Mesendoderm (in vitro differentiated cells): ENCODE measurements at places on chromosomes 3 and 15.

GRCh38 chr3:13822042-13822441, 57.8 kb downstream of the WNT7A start:
- H3K4me1 ChIP-seq: peaks cover 2% of the 10 kb centered on the region
- no peak overlapping the region for H3K4me3 ChIP-seq
- no peaks in the 10 kb centered on the region for H3K27me3 ChIP-seq
- H3K36me3 ChIP-seq: no peaks in the 10 kb centered on the region

GRCh38 chr3:44926921-44927320, 49.1 kb downstream of the ZDHHC3 start:
- DNase-seq: no peak
- H3K36me3 ChIP-seq: no peaks in the 10 kb centered on the region
- no peaks in the 10 kb centered on the region for H3K27me3 ChIP-seq
- H3K4me1 ChIP-seq: no peaks in the 10 kb centered on the region

DNA sequence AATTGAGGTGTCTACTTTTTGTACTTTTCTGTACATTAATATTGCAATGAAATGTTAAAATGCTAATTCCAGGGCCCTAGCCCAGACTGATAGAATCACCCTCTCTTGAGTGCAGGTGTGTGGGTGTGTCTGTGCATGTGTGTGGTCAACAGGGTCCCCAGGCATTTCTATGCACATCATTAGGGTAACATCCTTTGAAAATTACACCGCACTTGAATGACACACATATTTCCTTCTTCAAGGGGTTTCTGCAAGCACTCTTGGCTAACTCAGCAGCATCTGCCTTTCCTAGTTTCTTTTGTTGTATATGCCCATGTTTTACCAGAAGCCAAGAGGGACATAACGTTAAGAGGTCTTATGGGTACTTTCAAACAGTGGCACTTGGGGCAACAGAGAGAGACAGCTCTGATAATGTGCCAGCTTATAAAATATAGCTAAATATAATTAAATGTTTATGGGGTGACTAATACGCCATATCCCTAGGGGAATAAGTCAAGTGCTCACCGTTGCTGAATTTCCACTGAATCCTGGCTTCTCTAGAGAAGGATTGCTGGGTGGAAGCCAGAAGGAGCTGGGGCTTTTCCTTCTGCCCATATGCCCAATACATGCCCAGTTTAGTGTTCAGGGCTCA, 54.5 kb upstream of the LRIG1 start:
- H3K36me3 ChIP-seq: no peaks in the 10 kb centered on the region
- peaks cover 2% of the 10 kb centered on the region for H3K4me1 ChIP-seq
- no peaks in the 10 kb centered on the region for H3K27me3 ChIP-seq
- no peak overlapping the region for H3K27ac ChIP-seq

DNA sequence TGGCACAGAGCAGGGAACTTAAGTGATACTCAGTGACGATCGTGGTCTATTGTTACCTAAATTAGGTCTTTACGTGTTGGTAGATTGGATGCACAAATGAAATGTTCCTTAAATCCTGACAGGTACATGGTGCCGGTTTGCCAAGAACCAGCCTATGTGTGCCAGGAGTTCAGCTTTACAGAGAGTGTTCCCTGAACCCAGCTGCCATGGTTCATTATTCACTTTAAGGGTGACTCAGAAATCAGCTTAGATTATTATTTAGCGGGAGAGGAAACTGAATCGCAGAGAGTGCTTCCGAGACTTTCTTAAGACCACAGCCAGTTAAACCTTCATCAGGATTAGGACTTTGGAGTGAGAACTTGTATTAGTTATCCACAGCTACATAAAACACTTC, 21.5 kb downstream of the FAM43A start:
- DNase-seq: no peak
- no peaks in the 10 kb centered on the region for H3K27me3 ChIP-seq
- H3K4me1 ChIP-seq: no peaks in the 10 kb centered on the region

DNA sequence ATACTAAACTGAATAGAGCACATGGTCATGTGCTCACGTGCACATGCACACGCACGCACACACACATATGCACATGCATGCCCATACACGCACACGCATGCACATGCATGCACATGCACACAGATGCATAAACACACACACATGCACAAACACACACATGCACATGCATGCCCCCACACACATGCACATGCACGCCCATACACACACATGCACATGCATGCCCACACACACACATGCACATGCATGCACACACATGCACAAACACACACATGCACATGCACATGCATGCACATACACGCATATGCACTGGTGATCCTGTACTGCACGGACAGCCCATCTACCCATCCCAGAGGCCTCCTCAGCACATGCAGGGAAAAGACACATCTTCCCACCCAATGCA, 426.6 kb downstream of the OCA2 start:
- H3K4me1 ChIP-seq: no peaks in the 10 kb centered on the region
- H3K4me3 ChIP-seq: no peak overlapping the region
- no peaks in the 10 kb centered on the region for H3K27me3 ChIP-seq
- no peak overlapping the region for H3K27ac ChIP-seq
- no peaks in the 10 kb centered on the region for H3K36me3 ChIP-seq
- DNase-seq: no peak

DNA sequence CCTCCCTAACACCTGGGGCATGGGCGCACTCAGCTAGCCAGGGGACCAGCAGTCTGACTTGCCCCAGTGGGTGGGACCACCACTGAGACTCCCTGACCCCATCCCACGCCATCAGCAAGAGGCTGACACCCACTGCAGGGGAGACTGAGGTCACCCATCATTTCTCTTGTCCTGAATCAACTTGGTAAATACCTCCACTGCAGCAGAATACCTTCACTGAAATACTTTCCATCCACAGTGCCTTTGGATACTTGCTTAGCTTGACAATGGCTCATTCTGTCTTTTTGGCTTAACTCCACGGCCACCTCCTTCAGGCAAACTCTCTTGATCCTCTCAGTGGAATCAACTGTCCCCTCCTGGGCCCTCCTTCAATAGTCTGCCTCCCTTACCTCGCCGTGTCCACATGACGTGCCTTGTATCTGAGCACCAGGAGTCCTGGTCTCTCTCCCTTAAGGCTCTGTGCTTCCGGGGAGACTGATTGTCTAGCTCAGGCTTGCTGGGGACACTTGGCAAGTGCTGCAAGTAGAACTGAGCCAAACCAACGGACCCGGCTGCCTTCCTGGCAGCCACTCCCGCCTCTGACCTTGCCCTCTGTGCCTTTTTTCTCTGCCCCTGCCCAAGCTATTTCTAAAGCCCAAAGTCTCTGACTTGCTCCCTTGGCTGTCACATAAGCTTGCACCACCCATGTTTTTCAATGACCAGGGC, 119.1 kb downstream of the ADCY5 start:
- no peaks in the 10 kb centered on the region for H3K4me1 ChIP-seq
- H3K27me3 ChIP-seq: no peaks in the 10 kb centered on the region
- H3K36me3 ChIP-seq: no peaks in the 10 kb centered on the region
- H3K4me3 ChIP-seq: no peak overlapping the region
- no peak for DNase-seq
